ENCODE measurements at places on chromosomes 5 and 9. TPM values are rescaled to one million over a fixed set of nuclear protein-coding genes. Genes with fewer than 3 reads are reported as not detected.

- no peak for ATAC-seq
Observed at GRCh38 chr9:116073826-116074225, 79.8 kb upstream of the PAPPA start.

DNA sequence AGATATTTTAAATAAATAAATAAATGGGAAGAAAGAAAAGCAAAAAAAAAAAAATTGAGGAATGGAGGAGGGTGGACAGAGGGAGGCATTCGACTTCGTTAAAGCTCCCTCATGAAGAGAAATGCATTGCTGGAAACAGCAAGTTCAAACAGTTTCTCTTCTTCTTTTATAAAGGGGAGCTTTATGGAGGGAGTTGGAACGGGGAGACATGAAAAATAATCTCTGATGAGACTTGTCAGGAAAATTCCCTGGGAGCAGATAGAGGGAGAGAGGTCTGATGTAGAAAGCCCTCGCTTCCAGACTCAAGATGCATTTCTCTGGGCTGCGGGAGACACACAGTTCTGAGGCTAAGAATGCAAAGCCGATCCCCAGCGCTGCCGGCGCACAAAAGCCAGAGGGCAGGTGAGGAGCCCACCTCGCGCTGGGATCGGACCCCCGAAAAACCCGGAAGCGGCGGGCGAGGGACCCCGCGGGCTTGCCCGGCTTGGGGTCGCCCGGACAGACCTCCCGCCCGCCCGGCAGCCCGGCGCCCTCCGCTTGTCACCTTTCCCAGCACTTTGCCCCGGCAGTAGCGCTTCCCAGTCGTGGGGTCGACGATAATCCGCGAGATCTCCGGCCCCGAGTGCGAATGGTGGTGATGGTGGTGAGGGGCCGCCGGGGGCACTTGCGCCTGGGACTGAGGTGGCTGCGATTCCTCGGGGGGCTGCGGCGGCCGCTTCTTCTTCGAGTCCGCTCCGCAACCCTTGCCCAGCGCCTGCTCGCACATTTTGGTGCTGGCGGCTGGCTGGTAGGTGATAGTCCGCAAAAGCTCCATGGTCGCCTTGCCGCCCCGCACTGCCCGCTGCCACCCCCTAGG lies 512 bp downstream of the PLK2 start:
- peak; percentile 0 for ATAC-seq

DNA sequence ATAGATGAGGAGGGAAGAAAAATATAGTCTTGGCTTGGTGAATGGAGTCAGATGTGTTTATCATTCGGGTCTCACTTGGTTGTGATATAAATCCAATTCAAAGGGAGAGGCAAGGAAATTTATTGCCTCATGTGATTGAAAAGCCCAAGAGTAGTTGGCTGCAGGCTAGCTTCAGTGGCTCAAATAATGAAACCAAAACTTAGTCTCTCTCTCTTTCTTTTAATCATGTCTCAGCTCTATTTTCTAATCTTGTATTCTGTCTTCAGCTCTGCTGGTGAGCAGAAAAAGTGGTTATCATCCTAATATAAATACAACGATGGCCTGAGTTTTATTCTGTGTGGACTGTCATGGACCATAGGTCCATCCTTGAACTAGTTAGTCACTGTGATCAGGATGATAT lies 234.2 kb upstream of the PPP1R2B start:
- no peak for ATAC-seq

- no peak for ATAC-seq
Observed at GRCh38 chr5:74954919-74955318, 88.7 kb upstream of the FAM169A start.

GRCh38 chr5:119301906-119302305 lies 53.9 kb upstream of the TNFAIP8 start:
- ATAC-seq, result no peak

- no peak for ATAC-seq
Observed at GRCh38 chr9:28967226-28967625, 1393.9 kb upstream of the C9orf72 start.

- ATAC-seq, result no peak
Observed at GRCh38 chr9:134966270-134966669, 48.6 kb upstream of the FCN1 start.

- ATAC-seq, result no peak
Observed at GRCh38 chr9:69018737-69019136, 4.8 kb upstream of the PRKACG start.

DNA sequence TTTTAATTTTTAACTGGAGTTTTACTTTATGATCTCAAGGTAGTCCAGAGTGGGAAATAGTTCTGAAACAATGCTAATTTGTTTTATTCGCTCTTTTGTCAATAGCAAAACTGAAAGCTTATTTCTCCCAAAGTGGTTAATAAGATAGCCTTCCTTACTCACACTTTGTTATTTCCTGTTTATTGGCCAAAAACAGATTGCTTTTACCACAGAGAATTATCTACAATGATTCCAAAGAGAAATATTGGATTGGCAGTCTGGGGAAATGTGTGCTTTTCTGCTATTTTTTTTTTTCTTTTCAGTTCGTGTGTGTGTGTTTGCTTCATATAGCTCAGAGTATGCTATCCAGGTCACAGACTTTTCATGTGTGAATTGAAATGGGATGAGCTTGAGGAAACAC lies 756.7 kb upstream of the RGMB start:
- no peak for ATAC-seq

- no peak for ATAC-seq
Observed at GRCh38 chr9:113624721-113625120, 161.2 kb downstream of the RGS3 start.

DNA sequence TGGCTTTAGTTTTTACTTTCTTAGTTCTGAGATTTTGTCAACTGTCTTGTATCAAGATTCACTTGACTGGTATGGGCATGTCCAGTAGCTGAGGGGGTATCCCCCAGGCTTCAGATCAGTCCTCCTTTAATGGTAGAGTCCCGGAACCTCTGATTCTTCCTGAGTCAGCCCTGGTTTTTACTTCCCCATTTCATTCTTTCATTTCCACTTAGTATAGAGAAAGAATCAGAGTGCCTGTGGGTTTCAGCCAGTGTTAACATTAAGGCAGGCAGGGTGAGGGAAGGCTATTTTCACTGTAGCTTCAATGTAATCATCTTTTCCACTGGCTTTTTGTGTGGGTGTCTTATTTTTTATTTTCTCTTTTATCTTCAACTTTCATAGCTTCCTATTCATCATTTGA lies 8.3 kb upstream of the COMMD10 start:
- ATAC-seq, result no peak

- ATAC-seq, result no peak
Observed at GRCh38 chr5:80930940-80931339, 29.2 kb upstream of the RASGRF2 start.

DNA sequence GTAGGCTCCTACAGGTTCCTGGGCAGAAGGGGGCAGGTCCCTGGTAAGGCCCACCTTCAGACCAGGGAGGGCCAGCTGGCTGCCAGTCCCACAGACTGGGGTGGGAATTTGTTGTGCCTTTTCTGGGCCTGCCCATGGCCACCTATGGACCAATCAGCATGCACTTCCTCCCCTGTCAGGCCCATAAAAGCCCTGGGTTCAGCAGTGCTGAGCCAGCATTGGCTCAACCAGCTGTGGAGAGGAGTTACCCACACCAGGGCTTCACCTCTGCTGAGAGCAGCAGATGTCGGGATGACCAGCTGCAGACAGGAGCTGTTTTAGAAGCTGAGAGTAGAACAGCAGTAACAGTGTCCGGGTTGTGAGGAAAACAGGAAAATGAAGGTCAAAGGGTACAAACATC lies 373.4 kb upstream of the ACO1 start:
- no peak for ATAC-seq

DNA sequence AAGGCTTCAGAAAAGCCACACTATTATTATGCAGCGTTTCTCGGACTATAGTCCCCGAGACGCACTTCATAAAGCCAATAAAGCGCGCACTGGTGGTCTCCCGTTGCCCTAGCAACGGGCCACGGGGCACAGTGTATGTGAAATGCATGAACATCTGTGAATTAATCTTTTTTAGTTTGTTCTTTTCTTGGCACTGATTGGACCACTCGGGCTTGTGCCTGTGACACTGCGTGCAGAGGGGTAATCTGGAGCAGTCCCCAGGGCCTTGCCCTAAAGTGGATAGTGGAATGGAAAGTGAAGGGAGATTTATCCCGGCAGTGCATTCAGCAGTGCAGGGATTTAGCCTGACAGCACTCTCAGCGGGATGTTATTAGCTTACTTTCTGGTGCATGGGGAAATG lies 92.1 kb downstream of the TLE4 start:
- peak; percentile 86 for ATAC-seq

GRCh38 chr9:7844242-7844641 lies 44.7 kb upstream of the DMAC1 start:
- peak; percentile 51 for ATAC-seq

DNA sequence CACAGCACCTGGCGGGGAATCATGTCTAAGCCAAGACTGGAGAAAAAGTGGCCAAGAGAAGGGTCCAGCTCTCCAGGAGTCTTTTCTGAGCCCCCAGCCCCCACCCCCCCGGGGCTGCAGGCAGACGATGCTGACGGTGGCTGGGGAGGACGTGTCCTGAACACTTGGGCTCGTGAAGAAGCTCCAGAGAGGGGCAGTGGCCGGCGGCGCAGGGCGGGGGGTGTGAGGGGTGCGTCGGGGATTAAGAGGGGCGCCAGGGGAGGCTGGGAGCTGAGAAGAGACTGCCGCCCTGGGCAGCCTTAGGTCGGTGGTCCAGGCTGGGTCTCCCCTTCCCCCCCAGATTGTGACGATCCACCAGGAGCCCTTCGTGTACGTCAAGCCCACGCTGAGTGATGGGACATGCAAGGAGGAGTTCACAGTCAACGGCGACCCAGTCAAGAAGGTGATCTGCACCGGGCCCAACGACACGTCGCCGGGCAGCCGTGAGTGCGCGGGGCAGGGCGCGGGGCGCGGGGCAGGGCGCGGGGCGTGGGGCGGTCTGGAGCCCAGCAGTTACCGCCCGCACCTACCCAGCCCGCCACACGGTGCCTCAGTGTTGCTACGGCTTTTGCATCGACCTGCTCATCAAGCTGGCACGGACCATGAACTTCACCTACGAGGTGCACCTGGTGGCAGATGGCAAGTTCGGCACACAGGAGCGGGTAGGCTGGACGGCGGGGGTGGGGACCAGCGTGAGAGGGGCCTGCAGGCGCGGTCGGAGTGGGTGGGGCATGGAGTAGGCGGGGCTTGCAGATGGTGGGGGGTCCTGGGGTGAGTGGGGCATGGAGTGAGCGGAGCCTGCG lies 8.9 kb downstream of the LRRC26 start:
- no peak for ATAC-seq

DNA sequence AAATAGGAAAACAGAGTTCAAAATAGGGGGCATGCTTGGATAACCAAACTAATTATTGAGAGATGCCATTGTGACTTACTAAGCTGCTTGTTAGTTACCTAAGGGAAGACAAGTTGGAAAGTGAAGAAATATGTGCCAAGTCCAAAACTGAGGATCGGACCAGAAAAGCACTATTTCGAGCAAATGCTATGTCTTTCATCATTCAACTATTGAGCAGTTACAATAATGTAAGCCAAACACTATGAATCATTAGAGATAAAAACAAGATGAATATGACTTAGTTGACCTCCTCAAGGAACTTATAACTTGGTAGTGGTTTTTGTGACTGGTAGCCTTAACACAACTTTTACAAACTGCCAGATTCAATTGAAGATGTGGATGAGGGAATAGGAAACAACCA lies 240.6 kb upstream of the MPDZ start:
- no peak for ATAC-seq

GRCh38 chr5:171226864-171227263 lies 82.2 kb upstream of the TLX3 start:
- no peak for ATAC-seq

Gene ORM2
- total RNA-seq, result not detected

Gene CCNJL
- 2.6 TPM for total RNA-seq

Gene GABRA1
- 0.20 TPM for total RNA-seq

Gene PCDHGB6
- total RNA-seq, result 38.7 TPM
